ENCODE measurements at places on chromosomes 13 and 19.

DNA sequence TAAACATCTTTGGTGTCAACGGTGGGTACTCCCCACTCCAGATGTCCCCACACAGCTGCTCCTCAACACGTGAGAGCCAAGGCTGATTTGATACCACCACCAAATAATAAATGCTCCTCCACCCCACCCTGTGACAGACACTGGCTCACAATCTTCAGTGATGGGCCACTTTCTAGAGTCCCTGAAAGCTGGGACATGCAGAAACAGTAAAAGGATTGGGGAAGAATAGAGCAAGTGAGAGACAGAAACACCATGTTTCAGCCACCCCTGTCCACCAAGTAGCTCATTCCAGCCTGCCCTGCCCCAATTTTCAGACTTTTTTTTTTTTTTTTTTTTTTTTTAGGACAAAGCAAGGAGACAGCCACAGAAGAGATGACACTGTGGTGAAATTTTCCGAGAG, 1.6 kb downstream of the SLC46A3 start:
- DNase-seq: no peak

GRCh38 chr13:92012787-92013186, 614.4 kb downstream of the GPC5 start:
- no peak for DNase-seq

DNA sequence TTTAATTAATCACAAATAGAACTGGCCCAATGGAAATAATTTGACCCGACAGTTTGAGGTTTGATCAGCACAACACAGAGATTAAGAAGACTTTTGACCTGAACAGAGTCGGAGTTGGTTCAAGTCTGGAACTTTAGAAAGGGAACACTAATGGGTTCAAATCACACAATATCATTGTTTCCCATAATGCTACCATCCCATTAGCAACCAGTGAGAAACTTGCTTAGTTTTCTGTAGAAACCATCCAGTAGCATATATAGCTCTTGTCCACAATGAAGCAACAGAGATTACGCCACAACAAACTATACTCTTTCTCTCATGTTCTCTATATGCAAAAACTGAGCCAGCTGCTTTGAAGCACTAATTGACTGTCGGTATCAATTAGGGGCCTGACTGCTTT, 376.9 kb upstream of the SPRY2 start:
- no peak for DNase-seq

- DNase-seq: no peak
Measured at GRCh38 chr19:3554254-3555083, 2.9 kb downstream of the MFSD12 start.

GRCh38 chr13:48255090-48255489, 22.1 kb downstream of the ITM2B start:
- DNase-seq: no peak
